ENCODE measurements at places on chromosomes 13 and 19.

- H3K36me3 ChIP-seq, result no peaks in the 10 kb centered on the region
- peak overlapping the region; percentile 54 for H3K27ac ChIP-seq
- no peaks in the 10 kb centered on the region for H3K27me3 ChIP-seq
- no peak for DNase-seq
- no peak overlapping the region for H3K4me3 ChIP-seq
Observed at GRCh38 chr19:10876459-10877240, 5.3 kb downstream of the CARM1 start.

DNA sequence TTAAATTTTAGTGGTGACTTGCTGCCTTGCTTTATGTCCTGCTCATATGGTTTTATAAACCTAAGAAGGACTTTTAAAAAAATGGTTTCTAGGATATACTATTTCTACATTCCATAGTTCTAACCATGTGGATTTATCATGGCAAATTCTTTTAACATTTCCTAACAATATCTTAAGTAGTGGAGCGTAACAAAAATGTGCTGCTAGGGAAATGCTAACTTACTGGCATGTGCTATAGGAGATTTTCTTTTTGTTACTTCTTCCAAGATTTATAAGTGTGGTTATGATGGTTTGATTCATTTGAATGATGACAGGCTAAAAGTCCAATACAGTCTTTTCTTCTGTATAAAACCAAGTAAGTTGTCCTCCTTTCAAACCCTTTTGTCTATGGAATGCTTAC lies 713.7 kb downstream of the SLITRK1 start:
- no peak overlapping the region for H3K4me3 ChIP-seq
- no peak for DNase-seq
- no peaks in the 10 kb centered on the region for H3K4me1 ChIP-seq
- no peaks in the 10 kb centered on the region for H3K36me3 ChIP-seq
- H3K27me3 ChIP-seq, result no peaks in the 10 kb centered on the region

GRCh38 chr13:110261166-110262081 lies 45.5 kb downstream of the COL4A1 start:
- no peak for DNase-seq
- H3K36me3 ChIP-seq, result no peaks in the 10 kb centered on the region
- no peaks in the 10 kb centered on the region for H3K27me3 ChIP-seq
- no peak overlapping the region for H3K27ac ChIP-seq
- H3K4me1 ChIP-seq, result peaks cover 67% of the 10 kb centered on the region

DNA sequence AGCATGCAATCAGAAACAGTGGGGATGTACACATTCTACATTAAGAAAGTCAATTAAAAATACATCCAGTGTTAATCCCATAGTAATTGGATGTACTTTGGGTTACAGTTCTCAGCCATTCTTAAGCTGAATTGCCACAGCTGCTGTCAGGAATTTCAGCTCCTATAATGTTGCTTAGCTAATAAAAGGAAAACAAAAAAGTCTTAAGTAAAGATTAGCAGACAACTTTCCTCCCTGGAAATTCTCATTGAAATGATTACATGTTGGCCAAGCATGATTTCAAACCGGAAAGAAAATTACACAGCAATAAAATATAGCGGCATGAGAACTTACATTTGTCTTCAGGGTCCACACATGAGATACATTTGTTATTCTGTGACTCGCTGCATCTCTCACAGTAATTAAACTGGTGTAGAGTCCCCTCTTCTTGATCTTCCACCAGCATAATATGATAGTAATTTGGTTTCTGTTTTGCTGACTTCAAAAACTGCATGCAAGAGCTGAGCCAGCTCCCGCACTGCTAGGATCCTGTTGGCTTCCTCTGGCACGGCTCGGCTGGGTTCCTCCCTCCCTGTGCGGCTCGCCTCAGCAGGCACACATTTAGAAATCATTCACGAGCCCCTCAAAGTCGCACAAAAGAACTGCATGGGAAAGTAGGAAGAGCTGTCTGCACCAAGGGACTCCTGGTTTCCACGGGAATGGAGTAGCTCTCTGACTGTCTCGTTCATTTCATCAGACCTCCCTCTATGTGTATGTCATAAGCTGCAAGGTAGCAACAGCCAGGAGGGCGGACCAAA lies at the start of gene HTR2A:
Gene HTR2A, minus strand, starts transcription at position 713 of the 797 bp plus-strand sequence. CDS start 1,147 bp downstream, outside the sequence.
- no peak within 1 kb of the TSS for H3K27ac ChIP-seq
- peak within 1 kb of the TSS; percentile 15 for H3K4me3 ChIP-seq
- H3K36me3 ChIP-seq, result no peaks in the 10 kb centered on the region
- peak; percentile 81 for DNase-seq
- H3K27me3 ChIP-seq, result peaks cover 22% of the 10 kb centered on the region
- H3K4me1 ChIP-seq, result peaks cover 7% of the 10 kb centered on the region

DNA sequence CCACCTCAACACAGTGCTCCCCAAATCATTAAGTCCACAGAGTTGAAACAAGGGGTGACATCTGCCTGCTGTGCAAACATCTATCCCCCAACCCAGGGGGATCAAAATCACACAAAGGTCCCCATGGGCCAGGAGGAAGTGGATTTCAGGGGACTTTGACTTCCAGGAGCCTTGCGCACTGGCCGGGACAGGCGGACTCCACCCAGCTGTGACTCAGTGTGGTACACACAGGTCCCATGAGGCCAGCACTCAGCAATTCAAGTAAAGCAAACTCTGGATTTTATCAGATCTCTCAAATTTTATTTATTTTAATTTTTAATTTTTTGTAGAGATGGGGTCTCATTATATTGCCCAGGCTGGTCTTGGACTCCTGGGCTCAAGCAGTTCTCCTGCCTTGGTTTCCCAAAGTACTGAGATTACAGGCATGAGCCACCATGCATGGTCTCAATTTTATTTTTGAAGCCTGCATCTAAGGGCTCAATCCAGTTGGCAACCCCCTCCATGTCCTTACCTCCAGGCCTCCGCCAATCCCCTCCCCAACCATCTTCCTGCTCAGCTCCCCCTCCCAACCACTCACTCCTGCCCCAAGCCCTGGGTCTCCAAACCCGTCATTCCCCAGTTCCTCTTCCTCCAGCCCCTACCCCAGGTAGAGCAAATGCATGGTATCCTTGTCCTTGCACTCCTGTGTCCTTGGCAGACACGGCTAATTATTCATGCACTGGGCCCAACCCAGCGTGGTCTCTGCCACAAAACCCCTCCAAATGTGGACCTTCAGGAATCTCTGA lies 18.2 kb downstream of the ARHGAP33 start:
- H3K27me3 ChIP-seq, result peaks cover 61% of the 10 kb centered on the region
- no peak for DNase-seq
- H3K4me3 ChIP-seq, result no peak overlapping the region
- no peak overlapping the region for H3K27ac ChIP-seq
- no peaks in the 10 kb centered on the region for H3K4me1 ChIP-seq
- no peaks in the 10 kb centered on the region for H3K36me3 ChIP-seq

DNA sequence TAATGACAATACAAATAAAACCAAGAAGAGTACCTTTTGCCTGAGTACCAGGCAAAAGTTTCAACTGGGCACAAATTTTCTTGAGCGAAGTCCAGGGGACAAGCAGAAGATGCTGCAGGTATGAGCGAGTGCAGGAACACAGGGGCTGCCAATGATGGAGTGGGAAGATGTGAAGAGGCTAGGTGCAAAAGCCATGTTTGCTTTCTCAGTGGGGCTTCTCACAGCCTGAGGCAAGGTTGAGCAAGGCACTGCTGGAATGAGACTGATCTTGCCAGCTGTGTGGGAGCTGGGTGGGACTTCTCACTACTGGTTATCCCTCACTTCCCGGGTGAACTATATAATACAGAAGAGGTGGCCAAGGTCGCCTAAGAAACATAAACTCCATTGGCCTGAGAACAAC lies 1200.7 kb downstream of the SLITRK1 start:
- no peaks in the 10 kb centered on the region for H3K36me3 ChIP-seq
- no peak overlapping the region for H3K4me3 ChIP-seq
- no peak for DNase-seq
- H3K27ac ChIP-seq, result no peak overlapping the region
- H3K27me3 ChIP-seq, result no peaks in the 10 kb centered on the region

- DNase-seq, result peak; percentile 91
- no peak overlapping the region for H3K4me3 ChIP-seq
- H3K36me3 ChIP-seq, result no peaks in the 10 kb centered on the region
Observed at GRCh38 chr19:47013041-47013517, 6.6 kb upstream of the NPAS1 start.

GRCh38 chr13:112207129-112207528 lies 140.2 kb downstream of the SOX1 start:
- peaks cover 5% of the 10 kb centered on the region for H3K4me1 ChIP-seq
- H3K4me3 ChIP-seq, result no peak overlapping the region
- H3K27me3 ChIP-seq, result no peaks in the 10 kb centered on the region
- no peak for DNase-seq

DNA sequence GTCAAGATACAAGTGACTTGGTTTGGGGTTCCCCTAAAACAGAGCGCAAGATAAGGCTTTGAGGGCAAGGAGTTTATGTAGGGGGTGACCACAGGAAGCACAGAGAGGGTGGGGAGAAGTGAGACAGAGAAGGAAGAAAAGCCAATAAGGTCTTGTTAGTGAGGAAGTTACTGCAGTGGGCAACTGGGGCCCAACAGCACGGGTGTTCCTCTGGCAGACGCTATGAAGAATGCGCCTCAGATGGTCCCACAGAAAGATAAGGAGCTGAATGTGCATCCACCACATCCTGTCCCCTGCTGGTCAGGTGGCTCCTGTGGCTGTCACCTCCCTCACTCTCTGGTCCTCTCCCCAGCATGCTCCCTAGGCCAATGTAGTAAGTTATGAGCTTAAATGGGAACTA lies 333.5 kb downstream of the TSHZ3 start:
- H3K27me3 ChIP-seq, result no peaks in the 10 kb centered on the region
- no peak for DNase-seq
- H3K4me1 ChIP-seq, result no peaks in the 10 kb centered on the region

DNA sequence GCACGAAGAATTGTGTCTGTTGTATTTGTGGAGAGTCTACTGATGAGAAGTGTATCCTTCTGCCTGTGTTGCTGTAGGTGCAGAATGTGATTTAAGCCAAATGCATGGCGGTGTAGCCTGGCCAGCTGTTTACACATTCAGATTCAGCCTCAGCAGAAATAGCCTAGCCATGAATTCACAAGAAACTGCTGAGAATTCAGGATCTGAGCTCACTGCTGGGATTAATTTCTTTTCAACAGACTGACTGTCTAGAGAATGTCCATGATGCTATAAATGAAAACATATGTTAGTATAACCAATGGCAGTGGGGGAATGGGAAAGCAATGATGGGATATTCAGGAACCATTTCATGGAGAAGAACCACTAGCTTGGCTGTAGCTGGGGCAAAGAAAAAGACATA lies 77.4 kb upstream of the RNF113B start:
- no peaks in the 10 kb centered on the region for H3K36me3 ChIP-seq
- H3K4me3 ChIP-seq, result no peak overlapping the region
- H3K4me1 ChIP-seq, result no peaks in the 10 kb centered on the region
- no peak overlapping the region for H3K27ac ChIP-seq
- no peak for DNase-seq

- no peaks in the 10 kb centered on the region for H3K4me1 ChIP-seq
- no peak for DNase-seq
- no peaks in the 10 kb centered on the region for H3K36me3 ChIP-seq
- no peak overlapping the region for H3K4me3 ChIP-seq
- no peak overlapping the region for H3K27ac ChIP-seq
Observed at GRCh38 chr13:52899206-52899605, 50.8 kb upstream of the PCDH8 start.

- no peaks in the 10 kb centered on the region for H3K27me3 ChIP-seq
- no peaks in the 10 kb centered on the region for H3K36me3 ChIP-seq
- H3K27ac ChIP-seq, result no peak overlapping the region
- H3K4me1 ChIP-seq, result no peaks in the 10 kb centered on the region
- no peak for DNase-seq
- H3K4me3 ChIP-seq, result no peak overlapping the region
Observed at GRCh38 chr13:29619995-29620394, 24.5 kb upstream of the SLC7A1 start.

DNA sequence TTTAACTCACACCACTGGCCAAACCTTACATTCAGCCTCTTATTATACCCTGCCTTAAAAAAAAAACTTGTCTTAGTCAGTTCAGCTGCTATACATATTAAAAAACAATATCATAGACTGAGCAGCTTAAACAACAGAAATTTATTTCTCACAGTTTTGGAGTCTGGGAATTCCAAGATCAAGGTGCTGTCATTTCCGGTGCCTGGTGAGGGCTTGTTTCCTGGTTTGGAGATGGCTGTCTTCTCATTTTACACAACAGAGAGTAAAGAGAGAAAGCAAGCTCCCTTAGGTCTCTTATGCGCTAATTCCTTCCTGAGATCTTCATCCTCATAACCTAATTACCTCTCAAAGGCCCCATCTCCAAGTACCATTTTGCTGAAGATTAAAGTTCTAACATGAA lies 769.2 kb downstream of the DIAPH3 start:
- H3K4me1 ChIP-seq, result peaks cover 12% of the 10 kb centered on the region
- H3K27me3 ChIP-seq, result no peaks in the 10 kb centered on the region
- no peak overlapping the region for H3K4me3 ChIP-seq
- no peaks in the 10 kb centered on the region for H3K36me3 ChIP-seq

DNA sequence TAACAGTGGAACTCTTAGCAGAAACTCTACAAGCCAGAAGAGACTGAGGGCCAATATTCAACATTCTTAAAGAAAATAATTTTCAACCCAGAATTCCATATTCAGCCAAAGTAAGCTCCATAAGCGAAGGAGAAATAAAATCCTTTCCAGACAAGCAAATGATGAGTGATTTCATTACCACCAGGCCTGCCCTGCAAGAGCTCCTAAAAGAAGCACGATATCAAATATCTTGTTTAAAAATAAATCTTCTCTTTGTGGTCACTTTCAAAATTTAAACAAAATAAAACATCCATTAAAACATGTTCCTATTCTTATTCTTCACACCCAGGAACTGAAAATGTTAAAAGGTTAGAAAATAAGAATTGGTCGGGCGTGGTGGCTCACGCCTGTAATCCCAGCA lies 13.7 kb downstream of the MICU2 start:
- H3K27me3 ChIP-seq, result no peaks in the 10 kb centered on the region
- H3K36me3 ChIP-seq, result no peaks in the 10 kb centered on the region
- H3K4me3 ChIP-seq, result no peak overlapping the region
- H3K27ac ChIP-seq, result no peak overlapping the region

DNA sequence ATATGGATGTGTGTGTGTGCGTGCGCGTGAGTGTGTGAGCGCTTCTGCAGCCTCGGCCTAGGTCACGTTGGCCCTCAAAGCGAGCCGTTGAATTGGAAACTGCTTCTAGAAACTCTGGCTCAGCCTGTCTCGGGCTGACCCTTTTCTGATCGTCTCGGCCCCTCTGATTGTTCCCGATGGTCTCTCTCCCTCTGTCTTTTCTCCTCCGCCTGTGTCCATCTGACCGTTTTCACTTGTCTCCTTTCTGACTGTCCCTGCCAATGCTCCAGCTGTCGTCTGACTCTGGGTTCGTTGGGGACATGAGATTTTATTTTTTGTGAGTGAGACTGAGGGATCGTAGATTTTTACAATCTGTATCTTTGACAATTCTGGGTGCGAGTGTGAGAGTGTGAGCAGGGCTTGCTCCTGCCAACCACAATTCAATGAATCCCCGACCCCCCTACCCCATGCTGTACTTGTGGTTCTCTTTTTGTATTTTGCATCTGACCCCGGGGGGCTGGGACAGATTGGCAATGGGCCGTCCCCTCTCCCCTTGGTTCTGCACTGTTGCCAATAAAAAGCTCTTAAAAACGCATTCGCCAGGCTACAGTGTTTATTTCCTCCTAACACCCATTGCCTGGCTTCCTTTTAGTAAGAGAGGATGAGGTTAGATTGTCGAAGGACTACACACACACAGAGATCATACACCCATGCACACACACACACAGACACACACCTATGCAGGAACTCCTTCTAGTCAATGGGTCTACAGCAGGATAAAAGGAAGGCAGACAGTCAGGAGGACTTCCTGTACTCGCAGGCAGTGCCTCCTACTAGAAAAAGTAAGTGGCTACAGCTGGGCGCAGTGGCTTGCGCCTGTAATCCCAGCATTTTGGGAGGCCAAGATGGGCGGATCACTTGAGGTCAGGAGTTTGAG lies 7.1 kb downstream of the FOSB start:
- no peak overlapping the region for H3K27ac ChIP-seq
- no peak overlapping the region for H3K4me3 ChIP-seq
- H3K36me3 ChIP-seq, result no peaks in the 10 kb centered on the region

Data from spleen (tissue), 13 donors.